Smooth muscle cell of the pulmonary artery (primary cell): ENCODE measurements at places on chromosomes 6 and 20. TPM values are rescaled to one million over a fixed set of nuclear protein-coding genes. Genes with fewer than 3 reads are reported as not detected.

Gene DCDC2
- 0.03 TPM in 1 of 2 replicates, not detected in the other for total RNA-seq

Gene RBPJL
- not detected in 2 replicates for total RNA-seq

Gene CCR6
- total RNA-seq = not detected in 2 replicates

Gene CAGE1
- total RNA-seq = 0.07 TPM in 2 replicates

Gene RNF39
- 0.07 TPM in 1 of 2 replicates, not detected in the other for total RNA-seq

Gene EYS
- under 0.01 and 0.13 TPM in 2 replicates for total RNA-seq

Gene NKAPL
- 0.96 and 1.7 TPM in 2 replicates for total RNA-seq

Gene NKX2-4
- not detected in 2 replicates for total RNA-seq
